ENCODE measurements at places on chromosomes 6 and 20. TPM values are rescaled to one million over a fixed set of nuclear protein-coding genes. Genes with fewer than 3 reads are reported as not detected.
A peak's percentile ranks its signal among the peaks of the same experiment; 100 is the strongest.

DNA sequence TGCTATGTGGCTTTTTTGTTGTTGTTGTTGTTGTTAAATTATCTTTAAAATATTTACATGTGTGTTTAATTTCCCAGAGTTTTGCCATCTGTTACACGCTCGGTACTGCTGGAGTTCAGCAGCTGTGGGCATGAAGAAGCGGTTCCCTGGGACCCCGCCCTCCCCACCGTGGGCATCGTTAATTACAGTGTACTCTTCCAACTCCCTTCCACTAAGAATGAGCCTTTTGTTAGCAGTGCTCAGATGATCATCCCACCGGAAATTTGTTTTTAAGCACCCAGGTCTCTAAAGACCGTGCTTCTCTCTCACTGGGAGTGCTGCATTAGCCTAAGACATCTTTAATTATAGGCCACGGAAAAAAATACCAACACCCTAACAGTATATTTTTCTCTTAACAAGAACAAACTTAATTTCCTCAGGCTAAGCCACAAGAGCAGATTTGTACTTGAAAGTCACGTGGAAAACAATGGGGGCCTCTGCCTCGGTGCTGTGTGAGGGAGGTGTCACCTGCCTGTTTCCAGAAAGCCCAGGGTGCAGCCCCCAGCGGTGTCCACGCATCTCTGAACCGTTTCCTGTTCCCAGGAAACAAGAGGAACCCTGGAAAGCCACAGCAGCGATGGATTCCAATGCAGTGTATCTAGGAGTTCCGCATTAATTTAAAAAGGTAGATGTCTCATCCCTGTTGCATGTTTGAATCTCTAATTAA, 113.3 kb upstream of the FRMD1 start:
- H3K27me3 ChIP-seq = no peaks in the 10 kb centered on the region
- H3K36me3 ChIP-seq = no peaks in the 10 kb centered on the region
- DNase-seq = no peak
- no peak overlapping the region for H3K4me3 ChIP-seq
- H3K27ac ChIP-seq = no peak overlapping the region
- H3K4me1 ChIP-seq = peaks cover 30% of the 10 kb centered on the region

TOX2 gene
- total RNA-seq = 1.8 TPM

- no peaks in the 10 kb centered on the region for H3K36me3 ChIP-seq
- no peaks in the 10 kb centered on the region for H3K4me1 ChIP-seq
- DNase-seq = no peak
- H3K27me3 ChIP-seq = no peaks in the 10 kb centered on the region
- H3K27ac ChIP-seq = no peak overlapping the region
Measured at GRCh38 chr20:54284928-54285704, 77.2 kb downstream of the PFDN4 start.

GRCh38 chr6:133967347-133967746, 14.3 kb downstream of the TBPL1 start:
- no peak overlapping the region for H3K4me3 ChIP-seq
- H3K27ac ChIP-seq = no peak overlapping the region
- DNase-seq = no peak
- H3K4me1 ChIP-seq = peaks cover 7% of the 10 kb centered on the region

PRKN gene
- 6.7 TPM for total RNA-seq

GRCh38 chr20:40741507-40742106, 52.6 kb upstream of the MAFB start:
- DNase-seq = peak; percentile 30
- no peak overlapping the region for H3K27ac ChIP-seq
- no peaks in the 10 kb centered on the region for H3K27me3 ChIP-seq
- H3K4me3 ChIP-seq = no peak overlapping the region
- no peaks in the 10 kb centered on the region for H3K36me3 ChIP-seq

GRCh38 chr6:89482126-89482525, 49.2 kb downstream of the ANKRD6 start:
- H3K27me3 ChIP-seq = no peaks in the 10 kb centered on the region
- no peak overlapping the region for H3K4me3 ChIP-seq
- no peak overlapping the region for H3K27ac ChIP-seq
- H3K4me1 ChIP-seq = peaks cover 16% of the 10 kb centered on the region
- no peaks in the 10 kb centered on the region for H3K36me3 ChIP-seq

ARMH2 gene
- not detected for total RNA-seq

ZNF165 gene
- total RNA-seq = 4.3 TPM

All from body of pancreas (tissue), 4 donors.